Fibroblast of upper back skin (primary cell): ENCODE measurements at places on chromosomes 2 and 18.

DNA sequence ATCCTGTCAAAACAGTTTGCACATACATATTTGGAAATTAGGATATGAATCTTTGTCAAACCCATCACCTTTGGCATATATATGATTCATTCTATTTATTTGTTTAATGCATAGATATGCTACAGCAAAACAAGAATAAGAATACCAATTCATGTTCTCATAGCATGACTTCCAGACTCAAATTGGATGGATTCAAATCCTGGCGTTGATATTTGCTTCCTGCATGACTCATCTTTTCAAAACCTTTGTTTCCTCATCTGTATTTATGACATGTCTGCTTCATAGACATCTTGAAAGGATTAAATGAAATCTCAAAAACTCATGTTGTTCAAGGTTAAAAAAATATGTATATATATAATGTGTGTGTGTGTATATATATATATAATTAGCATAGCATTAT is 261.3 kb downstream of the MBD5 start:
- DNase-seq, result peak; percentile 60

DNA sequence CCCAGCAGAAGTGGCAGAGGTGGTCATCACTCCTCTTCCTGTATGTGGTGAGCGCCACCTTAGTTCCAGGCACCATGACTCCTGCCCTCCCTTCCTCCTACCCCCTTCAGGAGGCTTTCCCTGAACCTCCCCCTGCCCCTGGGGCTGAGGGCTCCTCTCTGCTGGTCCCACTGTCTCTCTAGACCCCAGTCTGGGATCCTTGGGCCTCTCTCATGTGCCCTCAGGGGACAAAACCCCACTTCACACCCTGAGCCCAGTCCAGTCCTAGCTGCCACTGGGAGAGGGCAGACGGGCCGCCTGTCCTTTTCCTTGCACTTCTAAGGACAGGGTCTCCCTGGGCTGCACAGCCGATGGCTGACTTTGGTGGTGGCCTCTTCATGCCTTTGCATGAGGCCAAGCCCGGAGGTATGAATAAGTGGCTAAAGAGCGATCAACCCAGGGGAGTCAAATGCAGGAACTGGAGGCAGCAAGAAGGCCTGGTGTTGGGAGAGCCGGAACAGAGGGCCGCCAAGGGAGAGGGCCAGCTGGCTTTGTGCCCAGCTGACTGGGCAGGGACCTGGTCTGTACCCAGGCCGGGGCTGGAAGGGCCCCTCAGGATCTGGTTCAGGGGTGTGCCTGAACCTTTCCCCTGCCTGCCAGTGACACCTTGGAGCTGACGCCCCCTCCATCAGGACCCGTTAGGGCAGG is 29.5 kb downstream of the GLI2 start:
- DNase-seq, result no peak

GRCh38 chr2:46645681-46646162 is 166.4 kb downstream of the TMEM247 start:
- peak; percentile 96 for DNase-seq

- no peak for DNase-seq
Observed at GRCh38 chr2:224242561-224242960, 159.3 kb downstream of the FAM124B start.

- no peak for DNase-seq
Observed at GRCh38 chr18:31049189-31049588, 6.6 kb upstream of the DSC3 start.

GRCh38 chr18:23453680-23454058 is 582 bp downstream of the RIOK3 start:
- peak; percentile 9 for DNase-seq

DNA sequence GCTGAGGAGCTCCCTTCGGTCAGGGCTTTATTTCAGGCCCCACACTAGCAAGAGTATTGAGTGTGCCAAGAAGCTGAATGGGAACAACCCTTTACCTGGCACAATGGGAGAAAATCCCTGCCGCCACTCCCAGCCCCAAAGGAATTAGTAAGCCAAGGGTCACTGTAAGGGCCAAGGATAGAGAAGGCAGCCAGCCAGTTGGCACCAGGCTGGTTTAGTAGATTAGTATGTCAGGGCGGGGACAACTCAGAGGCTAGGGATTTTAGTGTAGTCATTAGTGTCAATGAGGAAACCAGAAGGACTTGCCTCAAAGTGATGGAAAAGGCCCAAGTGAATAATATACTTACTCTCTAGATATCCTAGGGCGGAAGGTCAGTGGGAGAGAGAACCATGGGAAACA is 34.9 kb upstream of the CYP26B1 start:
- no peak for DNase-seq

- no peak for DNase-seq
Observed at GRCh38 chr2:207663870-207664545, 38.8 kb upstream of the METTL21A start.

- DNase-seq, result no peak
Observed at GRCh38 chr2:10003206-10004125, 39.9 kb upstream of the KLF11 start.

DNA sequence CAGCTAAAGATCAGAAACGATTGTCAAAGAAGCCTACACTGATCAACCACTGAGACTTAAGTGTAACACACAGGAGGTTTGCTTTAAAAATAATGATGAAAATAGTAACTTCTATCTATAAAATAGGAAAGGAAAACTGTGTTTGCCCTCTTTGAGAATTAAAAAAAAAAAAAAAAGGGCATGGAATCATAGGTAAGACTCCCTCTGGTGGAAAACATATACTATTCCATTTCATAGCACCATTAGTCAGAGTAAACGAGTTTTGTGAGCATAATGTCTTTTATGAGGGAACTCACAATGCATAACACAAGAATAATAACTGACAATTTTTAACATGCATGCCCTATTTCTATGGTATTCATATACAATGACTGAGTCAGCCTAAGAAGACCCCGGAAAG is 36.3 kb downstream of the SLC35F5 start:
- peak; percentile 6 for DNase-seq

- DNase-seq, result no peak
Observed at GRCh38 chr2:233250985-233251305, 528 bp upstream of the ATG16L1 start.

GRCh38 chr2:10447300-10447894 is 730 bp downstream of the ODC1 start:
- DNase-seq, result no peak

GRCh38 chr18:25229920-25230319 is 122.0 kb downstream of the ZNF521 start:
- DNase-seq, result no peak

- peak; percentile 5 for DNase-seq
Observed at GRCh38 chr18:13218368-13218991, at the start of gene LDLRAD4. TSS of gene LDLRAD4 (plus strand) at chr18:13218760.

- DNase-seq, result no peak
Observed at GRCh38 chr2:139386401-139386800, 606.2 kb upstream of the NXPH2 start.

GRCh38 chr2:233443511-233444183 is 89.4 kb downstream of the DGKD start:
- DNase-seq, result peak; percentile 69

DNA sequence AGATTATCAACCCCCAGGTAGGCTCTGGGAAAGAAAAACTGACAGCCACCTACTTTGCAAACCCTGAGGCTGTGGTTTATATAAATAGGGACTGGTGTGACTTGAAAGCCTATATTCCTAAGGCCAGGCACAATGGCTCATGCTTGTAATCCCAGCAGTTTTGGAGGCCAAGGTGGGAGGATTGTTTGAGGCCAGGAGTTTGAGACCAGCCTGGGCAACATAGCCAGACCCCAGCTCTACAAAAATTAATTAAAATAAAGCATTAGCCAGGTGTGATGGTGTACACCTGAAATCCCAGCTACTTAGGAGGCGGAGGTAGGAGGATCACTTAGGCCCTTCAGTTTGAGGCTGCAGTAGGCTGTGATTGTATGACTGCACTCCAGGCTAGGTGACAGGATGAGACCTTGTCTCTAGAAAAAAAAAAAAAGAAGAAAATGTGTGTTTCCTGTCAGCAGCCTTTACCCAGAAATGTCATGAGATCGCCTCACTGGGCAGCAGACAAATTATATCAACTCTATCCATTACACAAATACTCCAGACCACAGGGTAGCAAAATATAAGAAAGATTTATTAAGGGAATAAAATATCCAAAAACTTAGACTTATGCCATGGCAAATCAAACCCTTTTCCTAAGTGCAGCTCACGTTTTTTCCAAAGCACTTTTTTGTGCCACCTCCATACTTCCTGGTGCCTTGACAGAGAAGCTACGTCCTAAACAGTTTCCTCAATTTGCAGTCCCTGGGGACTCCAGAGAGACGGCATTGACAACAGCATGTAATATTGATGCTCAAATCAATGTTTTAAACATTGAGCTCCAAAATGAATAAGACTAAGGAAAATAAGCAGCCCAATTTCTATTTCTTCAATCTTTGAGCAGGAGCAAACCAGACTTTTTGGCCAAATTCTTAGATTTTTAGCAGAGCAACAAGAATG is 190.8 kb upstream of the NDUFV2 start:
- no peak for DNase-seq

DNA sequence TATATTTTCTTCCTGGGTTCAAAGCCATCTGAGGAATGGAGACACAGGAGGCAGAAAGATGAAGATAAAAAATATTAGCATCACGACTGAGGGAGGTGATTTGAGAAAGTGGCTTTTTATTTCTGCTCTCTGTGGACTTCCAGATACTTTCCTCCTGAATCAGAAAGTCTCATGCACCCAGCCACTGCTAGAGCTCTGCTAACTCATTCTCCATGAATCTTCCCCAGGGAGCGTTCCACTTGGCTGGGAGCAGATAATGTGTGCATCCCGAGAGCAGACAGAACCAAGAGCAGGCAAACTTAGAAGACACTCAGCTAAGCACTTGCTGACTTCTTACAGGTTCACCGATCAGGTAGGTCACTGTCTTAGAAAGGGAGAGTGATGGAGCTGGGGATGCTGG is 264.1 kb upstream of the THUMPD2 start:
- DNase-seq, result peak; percentile 76

DNA sequence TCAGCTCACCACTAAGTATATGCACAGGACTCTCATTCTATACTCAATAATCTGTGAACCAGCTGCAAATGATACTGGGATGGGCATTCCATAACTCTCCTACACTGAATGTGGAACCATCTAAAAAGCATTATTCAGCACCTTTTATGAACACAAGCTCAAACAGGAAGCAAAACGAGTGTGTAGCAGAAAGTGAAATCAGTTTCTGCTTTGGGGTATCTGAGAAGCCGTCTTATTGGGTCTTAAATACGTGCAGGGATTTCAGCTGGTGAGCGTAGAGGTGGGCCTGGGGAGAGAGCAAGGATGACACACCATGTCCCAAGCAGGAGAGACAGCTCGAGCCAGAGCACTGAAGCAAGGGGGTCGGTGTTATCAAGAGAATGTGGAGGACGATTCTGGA is 120.0 kb upstream of the TTN start:
- no peak for DNase-seq

GRCh38 chr2:200777275-200777674 is 34.4 kb upstream of the BZW1 start:
- DNase-seq, result no peak
